Stimulated activated naive CD4-positive, alpha-beta T cell treated with Interleukin-2 at 50 U/mL for 16 hours (primary cell): ENCODE measurements at places on chromosomes 4 and X.

DNA sequence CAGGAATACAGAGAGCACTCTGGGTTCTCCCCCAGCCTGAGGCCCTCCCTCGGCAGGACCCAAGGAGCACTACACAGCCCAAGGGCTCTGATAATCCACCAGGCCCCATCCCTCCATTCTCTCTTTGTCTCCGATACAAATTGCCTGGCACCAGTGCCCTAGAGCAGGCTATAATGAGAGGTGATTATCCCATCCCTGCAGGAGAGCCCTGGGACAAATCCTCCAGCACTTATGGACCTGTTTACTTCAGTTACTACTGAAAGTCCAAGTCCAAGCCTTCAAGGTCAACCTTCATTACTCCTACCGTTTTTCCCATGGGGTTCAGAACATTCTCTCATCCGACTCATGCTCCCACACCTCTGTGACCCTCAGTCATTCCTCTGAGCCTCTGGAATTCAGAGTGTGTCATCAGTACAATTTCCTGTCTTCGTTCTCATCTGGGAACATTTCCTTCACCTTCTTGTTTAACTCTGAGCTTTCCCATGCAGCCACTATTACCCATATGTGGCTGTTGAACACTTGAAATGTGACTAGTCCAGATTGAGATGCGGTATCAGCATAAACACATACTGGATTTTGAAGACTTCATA is 299.0 kb downstream of the RAPGEF2 start:
- DNase-seq: no peak

GRCh38 chrX:67784712-67785111 is 240.9 kb downstream of the AR start:
- no peak for DNase-seq

DNA sequence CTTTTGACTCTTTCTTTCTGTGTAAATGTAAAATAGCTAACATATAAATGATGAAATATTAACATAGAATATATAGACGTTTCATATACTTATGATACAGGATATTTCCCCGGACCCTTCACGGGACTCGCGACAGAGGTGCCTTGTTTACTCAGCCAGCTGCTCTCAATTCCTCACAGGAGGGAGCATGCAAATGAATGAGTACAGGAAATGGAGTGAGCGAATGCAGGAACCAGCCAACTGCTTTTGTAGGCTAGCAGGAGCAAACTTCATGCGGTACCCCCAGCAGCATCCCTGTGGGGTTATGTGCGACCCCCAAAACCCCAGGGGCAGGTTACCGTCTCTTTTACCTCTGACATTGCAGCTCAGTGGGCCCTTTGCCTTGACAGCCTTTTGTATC is 110.3 kb upstream of the PDHA2 start:
- no peak for DNase-seq

DNA sequence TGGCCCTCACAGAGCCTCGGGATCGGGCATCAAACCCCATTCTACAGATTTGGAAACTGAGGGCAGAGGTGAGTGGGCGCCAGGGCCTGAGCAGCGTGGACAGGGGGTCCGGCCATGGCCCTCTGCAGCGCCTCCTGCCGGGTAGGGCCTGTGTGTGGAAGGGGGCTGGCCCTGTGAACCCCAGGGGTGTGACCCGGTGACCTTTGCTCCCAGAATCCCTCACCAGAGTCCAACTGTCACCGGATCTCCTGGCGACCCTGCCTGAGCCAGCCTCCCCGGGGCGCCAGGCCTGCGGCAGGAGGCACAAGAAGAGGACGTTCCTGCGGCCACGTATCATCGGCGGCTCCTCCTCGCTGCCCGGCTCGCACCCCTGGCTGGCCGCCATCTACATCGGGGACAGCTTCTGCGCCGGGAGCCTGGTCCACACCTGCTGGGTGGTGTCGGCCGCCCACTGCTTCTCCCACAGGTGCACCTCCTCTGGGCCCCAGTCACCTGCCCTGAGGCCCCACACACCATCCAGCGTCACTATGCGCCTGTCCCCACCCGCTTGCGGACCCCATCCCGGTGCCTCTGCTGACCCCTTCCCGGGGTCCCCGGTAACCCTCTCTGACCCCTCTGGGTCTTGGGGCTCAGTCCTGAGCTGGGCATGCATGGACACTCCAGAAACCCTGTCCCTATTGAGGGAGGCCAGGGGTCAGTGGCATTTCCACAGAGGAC is 4.2 kb downstream of the HGFAC start:
- no peak for DNase-seq

DNA sequence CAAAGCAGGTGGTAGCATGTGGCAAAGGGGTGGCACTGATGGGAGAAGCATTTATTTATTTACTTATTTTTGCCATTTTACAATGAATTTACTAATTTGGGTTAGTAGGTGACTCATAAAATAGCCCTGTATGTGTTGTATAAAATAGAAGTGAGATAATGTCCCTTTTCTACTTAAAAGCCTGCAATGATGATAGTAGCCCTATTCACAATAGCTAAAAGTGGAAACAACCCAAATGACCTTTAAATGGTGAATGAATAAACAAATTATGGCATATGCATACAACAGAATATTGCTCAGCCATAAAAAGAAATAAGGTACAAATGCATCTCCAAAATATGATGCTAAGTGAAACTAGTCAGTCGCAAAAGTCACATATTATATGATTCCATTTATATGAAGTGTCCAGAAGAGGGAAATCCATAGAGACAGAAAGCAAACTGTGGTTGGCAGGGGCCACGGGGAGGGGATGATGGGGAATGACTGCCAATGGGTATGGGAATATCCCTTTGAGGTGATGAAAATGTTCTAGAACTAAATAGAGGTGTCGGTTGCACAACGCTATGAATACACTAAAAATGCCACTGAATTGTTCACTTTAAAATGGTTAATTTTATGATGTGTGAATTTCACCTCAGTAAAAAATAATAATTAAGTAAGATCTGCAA is 35.8 kb upstream of the FAM9C start:
- no peak for DNase-seq

GRCh38 chrX:49100704-49101628 is 21.3 kb upstream of the WDR45 start:
- DNase-seq: peak; percentile 84

GRCh38 chrX:107565015-107565414 is 63.3 kb upstream of the PRPS1 start:
- no peak for DNase-seq

DNA sequence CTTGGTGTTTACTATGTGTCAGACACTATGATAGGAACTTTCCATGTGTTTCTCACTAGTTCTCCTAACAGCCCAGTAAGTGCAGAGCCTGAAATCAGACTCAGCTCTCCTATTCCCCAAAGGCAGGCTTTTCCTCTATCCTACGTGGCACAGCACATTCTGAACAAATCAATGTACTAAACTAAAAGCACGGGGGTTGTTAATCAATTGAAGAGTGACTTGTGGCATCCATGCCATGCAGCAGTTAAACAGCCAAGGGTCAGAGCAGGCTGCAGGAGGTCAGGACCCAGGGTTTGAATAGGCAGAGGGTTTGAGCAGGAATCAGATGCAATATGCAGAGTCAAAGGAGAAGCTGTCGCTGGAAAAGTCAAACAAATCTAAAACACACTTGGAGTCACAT is 289.7 kb upstream of the LDB2 start:
- DNase-seq: no peak

GRCh38 chrX:88072339-88073030 is 554.9 kb downstream of the KLHL4 start:
- DNase-seq: no peak

GRCh38 chr4:47468706-47469365 is 5.3 kb upstream of the COMMD8 start:
- no peak for DNase-seq

GRCh38 chr4:15868111-15868510 is 70.4 kb downstream of the FGFBP1 start:
- DNase-seq: no peak

- DNase-seq: no peak
Measured at GRCh38 chrX:31223817-31224216, 152.0 kb upstream of the FTHL17 start.

GRCh38 chr4:181679754-181680153 is 563.4 kb upstream of the TENM3 start:
- DNase-seq: no peak

GRCh38 chr4:138239491-138239890 is 2.7 kb downstream of the SLC7A11 start:
- no peak for DNase-seq

DNA sequence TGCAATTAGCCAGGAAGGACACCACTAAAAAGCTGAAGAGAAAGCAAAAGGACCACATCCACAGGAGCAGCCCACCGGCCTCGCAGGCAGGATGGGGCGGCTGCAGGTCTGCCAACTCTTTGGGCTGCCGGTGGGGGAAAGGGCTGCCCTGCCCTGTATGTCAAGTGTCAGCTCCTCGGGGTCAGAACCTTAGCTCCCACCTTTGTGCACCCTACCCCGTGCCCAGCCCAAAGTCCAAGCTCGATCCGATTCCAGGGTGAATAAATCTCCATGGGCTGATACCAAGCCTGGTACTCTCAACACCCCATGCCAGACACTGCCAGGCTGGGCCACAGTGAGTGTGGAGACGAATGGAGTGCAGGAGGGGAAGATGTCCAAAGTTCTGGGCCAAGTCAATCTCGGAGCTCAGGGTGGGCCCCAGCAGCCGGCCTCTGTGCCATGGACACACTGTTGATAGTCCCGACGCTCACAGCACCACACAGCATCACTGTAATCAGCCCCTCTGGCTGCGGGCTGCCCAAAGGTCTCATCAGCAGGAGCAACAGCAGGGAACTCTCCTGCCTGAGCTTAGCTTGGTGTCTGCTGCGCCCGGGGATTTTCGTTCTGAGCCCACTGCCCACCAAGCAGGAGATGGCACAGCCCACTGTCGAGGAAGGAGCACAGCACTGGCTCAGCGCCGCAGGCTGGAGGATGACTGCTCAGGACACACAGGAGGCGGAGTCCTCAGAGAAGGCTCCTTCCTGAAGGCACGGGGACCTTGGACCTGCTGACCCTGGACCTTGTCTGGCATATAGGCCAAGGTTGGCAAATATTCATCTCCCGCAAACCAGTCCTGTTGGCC is 84.4 kb downstream of the JAKMIP1 start:
- no peak for DNase-seq

DNA sequence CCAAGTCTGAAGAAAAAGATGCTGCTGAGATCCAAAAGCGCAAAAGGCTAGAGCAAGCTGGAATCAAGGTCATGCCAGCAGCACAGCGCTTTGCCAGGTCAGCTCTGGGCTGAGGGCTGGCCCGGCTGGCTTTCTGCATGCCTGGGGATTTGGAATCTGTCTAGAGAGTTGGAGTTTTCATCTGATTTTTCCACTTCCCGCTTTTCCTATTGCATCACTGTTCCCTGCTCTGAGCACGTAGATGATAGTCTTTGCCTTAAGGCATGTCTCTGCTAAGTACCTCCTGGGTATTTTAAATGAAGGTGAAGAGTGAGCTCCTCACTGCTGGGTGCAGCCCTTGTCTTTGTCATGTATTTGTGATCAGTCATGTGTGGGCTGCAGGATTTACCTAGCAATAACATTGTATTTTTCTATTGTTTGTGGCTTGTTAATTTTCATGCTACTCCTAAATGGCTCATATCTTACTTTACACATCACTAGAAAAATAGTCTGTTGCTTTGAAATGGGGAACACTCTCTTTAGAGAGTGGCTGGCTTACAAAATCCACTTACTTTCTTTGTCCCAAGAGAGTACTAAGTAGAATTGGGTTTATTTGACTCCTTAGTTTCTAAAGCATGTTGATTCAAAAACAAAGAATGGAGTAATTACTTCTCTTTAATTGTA is 82.8 kb downstream of the LIMCH1 start:
- DNase-seq: no peak

DNA sequence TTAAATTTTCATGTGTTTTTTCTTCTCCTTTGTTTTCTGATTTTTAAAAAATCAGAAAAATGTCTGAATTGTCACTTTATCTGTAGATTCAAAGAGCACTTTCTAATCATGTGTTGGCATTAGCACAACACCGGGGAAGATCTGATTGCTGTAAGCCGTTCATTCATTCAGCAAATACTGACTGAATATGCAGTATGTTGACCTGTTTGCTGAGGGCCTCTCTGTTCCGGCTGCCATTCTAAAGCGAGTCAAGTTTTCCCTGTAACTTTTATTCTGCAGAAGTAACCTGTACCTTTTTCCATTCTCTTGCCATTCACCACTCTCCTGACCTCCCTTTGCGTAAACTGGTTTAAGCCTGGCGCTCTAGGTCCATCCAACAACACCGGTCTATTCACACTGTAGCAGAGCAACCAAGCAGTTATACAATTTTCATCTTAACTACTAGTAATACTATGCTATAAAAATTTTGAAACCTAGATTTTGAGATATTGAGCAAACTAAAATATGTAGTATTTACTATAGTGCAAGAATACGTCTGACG is 6.7 kb downstream of the SORBS2 start:
- DNase-seq: no peak

DNA sequence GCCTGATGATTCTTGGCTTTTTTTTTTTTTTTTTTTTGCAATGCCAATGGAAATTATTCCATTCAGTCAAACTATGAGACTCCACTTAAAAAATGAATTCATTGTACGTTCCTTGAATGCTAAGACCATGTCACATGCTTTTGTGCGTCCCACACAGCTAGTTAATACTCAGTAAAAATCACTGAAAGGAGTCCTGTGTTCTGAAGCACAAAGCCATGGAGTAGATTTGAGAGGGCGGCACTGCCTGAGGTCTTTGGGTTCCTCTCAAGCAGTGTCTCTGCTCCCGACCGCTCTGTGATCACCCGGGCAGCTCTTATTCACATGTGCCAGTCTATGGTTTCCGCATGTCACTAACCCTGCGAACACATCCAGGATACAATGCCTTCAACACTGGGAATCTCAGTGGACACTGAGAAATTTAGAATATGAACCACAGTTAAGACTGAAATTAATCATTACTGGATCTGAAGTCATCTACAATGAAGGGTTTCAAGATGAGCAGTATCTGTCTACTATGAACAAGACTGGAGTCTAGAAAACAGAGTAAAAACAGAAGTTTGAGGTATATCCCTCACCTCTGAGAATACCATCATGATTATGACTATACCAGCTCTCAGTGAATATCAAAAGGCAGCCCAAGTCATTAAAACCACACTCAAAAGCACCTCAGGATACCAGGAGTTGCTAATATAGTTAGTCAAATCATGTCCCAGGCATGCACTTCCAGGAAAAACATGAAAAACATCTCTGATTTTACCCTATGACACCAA is 193.0 kb downstream of the MGST2 start:
- no peak for DNase-seq

- DNase-seq: no peak
Measured at GRCh38 chr4:118398226-118399090, 45.7 kb upstream of the PRSS12 start.

- no peak for DNase-seq
Measured at GRCh38 chrX:131762802-131763234, 218.9 kb downstream of the OR13H1 start.

DNA sequence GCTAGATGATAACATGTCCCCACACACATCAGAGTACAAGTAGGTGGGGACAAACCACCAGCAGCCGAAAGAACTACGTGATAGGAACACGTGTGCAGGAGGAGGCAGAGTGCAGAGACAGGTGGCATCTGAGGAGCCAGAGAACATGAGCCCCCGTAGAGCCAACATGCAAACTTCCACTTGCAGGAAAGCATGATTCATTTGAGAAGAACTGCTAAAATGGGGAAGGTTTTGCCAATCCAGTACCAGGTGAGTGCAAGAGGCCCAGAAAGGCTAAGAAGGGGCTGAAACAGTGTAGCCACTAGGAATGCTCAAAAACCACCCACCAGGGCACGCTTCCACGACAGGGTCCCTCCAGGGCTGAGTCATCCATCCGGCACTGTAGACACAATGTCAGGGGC is 149.8 kb upstream of the TENM3 start:
- DNase-seq: no peak
